ENCODE measurements at places on chromosomes 2 and 18.

DNA sequence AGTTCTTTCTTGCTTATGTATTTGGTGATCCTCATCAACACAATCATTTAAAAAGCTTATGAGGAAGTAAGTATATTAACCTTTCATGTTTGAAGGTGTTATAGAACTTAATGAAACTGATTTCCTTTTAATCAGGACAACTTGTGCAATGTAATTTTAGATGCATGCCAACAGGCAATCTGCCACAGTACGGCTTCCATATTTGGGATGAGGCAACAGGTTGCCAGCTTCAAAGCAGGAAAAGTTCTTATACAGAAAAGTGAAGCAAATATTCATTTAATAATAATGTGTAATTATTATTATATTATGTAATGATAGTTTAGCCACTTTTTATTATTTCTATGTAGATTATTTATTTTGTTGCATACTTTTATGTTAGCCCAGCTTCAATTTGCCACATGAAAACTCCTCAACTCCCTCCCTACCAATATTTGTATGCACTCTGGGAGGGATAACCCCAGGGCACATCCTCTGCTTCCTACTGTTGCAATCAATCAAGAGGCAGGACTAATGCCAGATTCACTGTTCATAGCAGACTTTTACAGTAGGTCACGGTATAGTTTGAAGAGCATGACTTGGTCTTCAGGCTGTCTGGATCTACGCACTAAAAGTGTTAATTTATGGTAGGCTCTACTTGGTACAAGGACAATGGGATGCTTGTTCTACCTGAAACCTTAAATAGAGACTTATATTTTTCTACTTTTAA, 277.2 kb downstream of the AGPS start:
- DNase-seq = no peak

DNA sequence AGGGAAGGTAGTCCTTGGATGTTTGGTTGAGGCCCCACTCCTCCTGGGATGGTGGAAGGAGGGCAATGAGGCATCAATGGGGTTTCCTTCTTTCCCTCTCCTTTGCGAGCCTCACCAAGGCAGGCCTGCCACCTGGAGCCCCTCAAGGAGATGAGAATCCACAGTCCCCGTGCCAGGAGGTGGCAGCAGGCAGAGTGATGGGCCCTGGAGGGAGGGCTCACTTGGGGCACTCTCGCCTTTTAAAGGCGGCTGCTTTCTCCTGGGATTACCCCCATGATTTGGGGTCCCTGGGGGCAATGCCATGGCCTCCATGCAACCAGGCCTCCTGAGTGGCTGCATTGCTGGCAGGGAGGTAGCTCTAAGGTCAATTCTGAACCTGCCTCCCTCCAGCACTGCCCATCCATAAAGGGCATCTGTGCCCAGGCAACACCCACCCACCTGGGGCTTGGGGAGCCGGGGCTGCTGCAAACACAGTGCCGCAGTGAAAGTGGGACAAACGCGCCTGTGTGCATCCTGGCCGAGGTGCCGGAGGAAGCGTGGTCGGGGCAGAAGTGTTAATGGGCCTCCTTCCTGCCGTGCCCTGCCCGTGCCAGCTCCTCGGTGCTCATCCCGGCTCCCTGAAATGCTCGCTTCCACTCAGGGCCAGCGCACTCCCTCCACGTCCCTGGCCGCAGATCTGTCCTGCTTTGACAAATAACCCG, 55.9 kb downstream of the ZFP36L2 start:
- no peak for DNase-seq

DNA sequence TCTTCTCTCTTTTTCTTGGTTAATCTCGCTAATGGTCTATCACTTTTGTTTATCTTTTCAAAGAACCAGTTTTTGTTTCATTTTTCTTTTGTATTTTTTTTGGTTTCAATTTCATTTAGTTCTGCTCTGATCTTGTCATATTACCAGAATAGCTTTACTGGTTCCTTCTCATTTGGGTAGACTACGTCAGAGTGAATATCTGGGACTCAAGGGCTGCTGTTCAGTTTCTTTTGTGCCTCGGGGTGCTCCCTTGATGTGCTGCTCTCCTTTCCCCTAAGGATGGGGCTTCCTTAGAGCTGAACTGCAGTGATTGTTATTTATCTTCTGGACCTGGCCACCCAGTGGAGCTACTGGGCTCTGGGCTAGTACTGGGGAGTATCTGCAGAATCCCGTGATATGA, 29.4 kb upstream of the IL1RN start:
- DNase-seq = no peak

- no peak for DNase-seq
Measured at GRCh38 chr2:190707726-190708125, 58.8 kb downstream of the NAB1 start.

DNA sequence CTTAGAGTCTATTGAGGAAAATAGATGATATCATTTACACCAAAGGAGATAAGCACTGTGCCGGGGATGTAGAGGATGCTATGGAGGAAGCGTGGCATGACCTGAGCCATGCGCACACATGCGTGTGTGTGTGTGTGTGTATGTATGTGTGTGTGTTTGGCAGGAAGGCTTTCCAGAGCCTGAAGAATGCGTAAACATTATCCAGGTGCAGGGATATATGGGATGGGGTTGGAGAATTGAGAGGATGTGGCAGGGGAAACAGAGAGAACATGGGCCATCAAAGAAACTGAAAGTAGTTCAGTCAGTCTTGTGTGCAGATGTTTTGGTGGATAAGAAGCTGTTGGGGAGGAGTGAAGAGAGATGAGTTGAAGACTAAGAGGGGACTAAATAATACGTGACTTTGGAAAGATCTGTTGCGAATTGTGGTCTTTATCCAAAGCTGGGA, 9.3 kb upstream of the STAT1 start:
- DNase-seq = no peak

DNA sequence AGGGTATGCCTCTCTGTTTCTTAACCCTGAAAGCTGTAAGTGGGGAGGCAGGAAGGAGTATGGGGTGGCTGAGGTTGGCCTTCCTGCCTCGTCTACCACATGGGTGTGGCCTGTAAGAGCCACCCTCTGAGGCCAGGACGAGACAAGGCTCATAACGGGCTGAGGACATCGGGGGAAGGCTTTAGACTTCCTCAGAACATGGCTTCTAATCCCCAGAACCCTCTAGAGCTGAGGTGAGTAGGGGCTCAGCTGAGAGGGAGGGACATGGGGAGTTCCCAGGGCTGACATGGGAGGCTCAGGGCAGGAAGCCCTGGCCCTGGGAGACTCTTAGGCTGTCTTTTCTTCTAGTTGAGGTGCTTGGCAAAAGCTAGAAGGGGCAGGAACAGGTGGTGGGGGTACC, 36.7 kb downstream of the EMX1 start:
- DNase-seq = no peak

DNA sequence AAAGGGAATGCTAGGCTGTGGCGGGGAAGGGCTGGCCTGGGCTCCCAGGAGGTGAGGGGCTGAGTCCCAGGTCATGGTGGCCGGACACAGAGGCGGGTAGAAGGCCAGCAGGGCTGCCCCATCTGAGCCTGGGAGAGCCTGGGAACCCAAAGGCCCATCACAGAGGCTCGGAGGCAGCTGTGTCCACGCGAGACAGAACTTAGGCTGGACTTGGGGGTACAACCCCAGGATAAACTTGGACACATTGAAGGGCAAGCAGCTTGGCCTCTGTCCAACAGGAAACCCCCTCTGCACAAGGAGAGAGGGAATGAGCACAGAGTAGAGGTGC, 95.9 kb downstream of the ZFP36L2 start:
- DNase-seq = no peak

DNA sequence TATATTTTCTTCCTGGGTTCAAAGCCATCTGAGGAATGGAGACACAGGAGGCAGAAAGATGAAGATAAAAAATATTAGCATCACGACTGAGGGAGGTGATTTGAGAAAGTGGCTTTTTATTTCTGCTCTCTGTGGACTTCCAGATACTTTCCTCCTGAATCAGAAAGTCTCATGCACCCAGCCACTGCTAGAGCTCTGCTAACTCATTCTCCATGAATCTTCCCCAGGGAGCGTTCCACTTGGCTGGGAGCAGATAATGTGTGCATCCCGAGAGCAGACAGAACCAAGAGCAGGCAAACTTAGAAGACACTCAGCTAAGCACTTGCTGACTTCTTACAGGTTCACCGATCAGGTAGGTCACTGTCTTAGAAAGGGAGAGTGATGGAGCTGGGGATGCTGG, 264.1 kb upstream of the THUMPD2 start:
- no peak for DNase-seq

DNA sequence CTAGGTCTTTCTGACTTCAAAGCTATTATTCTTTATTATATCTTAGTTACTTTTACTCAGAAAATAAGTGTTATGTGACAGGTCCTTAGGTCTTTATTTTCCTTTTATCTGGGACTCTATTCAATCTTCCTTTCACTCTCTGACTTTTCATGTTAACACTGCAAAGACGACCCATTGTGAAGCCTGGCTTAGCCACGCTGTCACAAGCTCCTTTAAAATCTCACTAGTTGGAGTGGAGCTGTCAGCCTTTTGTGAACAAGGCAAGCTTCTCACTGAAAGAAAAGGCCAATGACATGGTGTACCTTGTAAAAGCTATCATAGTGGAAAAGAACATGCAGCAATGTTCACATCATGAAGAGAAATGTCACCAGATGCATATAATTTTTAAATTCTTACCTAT, 1130.7 kb upstream of the FAM98A start:
- no peak for DNase-seq

- DNase-seq = no peak
Measured at GRCh38 chr2:28751956-28752630, 463 bp downstream of the PPP1CB start.

- no peak for DNase-seq
Measured at GRCh38 chr2:71558300-71559051, 105.1 kb downstream of the DYSF start.

- no peak for DNase-seq
Measured at GRCh38 chr2:53863538-53864227, 3.9 kb upstream of the GPR75 start.

DNA sequence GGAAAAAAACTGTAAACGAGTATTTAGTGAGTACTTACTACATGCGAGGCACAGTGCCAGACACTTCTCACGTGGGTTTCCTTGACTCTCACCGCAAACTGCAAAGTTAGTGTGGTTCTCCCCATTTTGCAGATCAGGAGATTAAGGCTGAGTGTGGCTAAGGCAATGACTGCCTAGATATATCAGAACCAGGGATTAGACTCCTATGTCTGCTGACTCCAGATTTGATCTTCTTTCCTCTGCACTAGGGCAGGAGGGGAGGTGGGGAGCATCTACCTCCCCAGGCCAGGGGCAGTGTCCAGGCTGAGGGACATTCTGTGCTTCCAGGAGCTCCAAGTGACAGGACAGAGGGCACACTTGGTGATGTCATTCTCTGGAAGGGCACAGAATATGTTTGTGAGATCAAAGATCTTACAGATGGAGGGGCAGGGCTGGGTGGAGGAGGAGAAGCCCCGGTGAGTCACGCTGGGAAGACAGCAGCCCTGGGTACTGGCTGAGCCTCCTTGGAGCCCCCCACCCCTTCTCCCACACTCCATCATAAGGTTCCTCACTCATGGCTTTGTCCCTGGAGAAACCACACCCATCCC, 92.4 kb downstream of the RHOB start:
- DNase-seq = no peak

- DNase-seq = no peak
Measured at GRCh38 chr18:11567396-11567795, 42.0 kb upstream of the SLC35G4 start.

GRCh38 chr2:212912445-212913103, 238.8 kb downstream of the IKZF2 start:
- DNase-seq = no peak

- no peak for DNase-seq
Measured at GRCh38 chr2:26580751-26581150, 60.4 kb downstream of the CIB4 start.

DNA sequence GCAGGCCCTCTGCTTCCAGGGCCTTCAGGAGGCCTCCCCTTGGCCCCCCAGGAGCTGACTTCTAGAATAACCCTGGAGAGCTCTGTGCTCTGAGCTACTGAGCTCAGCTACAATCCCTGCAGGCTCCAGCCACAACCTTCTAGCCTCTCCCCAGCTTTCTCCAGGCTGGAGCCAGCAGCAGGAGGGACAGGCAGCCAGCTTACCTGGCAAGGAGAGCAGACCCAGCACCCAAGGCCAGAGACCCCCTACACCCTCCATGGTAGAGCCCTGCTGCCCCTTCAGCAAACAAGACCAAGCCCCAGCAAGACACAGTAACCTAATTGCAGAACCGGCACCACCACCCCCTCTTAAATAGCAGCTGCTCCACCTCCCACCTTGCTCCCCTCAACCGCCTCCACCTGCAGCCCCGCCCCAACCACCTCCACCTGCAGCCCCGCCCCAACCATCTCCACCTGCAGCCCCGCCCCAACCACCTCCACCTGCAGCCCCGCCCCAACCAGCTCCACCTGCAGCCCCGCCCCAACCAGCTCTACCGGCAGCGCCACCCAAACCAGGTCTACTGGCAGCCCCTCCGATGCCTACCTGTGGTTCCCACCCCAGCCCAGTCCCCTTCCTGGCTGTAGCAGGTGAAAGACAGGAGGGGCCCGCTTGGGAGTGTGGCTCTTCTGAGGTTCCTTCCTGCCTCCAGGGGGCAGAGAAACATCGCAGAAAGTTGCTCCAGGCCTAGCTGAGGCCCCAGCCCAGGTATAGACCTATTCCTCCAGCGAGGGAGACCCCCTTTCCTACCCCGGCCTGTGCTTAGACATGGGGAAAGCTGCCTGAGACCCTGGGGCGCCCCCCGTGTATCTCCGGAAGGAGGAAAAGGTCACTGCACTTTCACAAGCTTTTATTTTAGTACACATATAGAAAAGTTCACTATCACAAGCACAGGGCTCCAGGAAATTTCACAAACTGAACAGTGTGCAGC, at the start of gene ASTL:
Gene ASTL, minus strand, starts transcription at position 324 of the 967 bp plus-strand sequence. Its CDS starts 66 bp downstream, at position 258.
- DNase-seq = peak; percentile 42

DNA sequence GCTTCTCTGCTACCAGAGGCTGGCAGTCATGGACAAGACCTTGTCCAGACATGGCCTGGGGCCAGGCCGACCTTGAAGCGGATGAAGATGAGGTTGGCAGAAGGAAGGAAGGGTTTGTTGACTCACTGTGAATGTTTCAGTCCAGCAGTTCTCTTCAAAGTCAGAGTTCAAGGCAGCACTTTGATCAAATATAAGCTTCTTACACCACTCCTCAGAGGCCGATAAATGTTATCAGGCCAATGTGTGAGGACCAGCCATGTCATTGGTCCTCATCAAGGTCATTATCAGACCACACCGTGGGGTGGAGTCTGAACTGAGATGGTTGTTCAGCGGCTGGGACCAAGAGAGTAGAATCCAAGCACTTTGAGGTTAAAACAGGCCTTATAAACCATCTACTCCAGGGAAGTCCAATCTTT, 35.5 kb downstream of the QPCT start:
- DNase-seq = no peak

DNA sequence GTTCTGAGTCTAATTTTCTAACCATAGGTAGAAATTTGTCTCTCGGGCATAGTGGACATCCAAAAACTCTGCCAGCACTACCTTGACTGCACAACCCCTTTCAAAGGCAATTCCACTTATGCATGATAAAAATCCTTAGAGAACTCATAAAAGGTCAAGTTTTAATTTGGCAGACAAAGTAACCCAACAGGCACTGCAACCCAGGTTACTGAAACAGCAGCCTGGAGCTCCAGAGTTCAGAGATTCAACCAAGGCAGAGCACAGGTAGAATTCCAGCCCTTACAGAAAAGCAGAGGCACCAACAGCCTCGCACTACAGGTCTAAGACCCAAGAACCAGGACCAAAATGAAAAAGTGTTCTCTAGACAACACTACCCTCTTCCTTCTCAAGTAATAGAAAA, 1.8 kb downstream of the DTNB start:
- no peak for DNase-seq

Measured in effector CD8-positive, alpha-beta T cell (primary cell).